ENCODE measurements at places on chromosomes 2 and 18.

GRCh38 chr2:196247114-196247975 lies 76.0 kb upstream of the STK17B start:
- H3K36me3 ChIP-seq: no peaks in the 10 kb centered on the region
- no peak overlapping the region for H3K27ac ChIP-seq
- H3K4me1 ChIP-seq: peaks cover 15% of the 10 kb centered on the region
- H3K4me3 ChIP-seq: no peak overlapping the region
- no peaks in the 10 kb centered on the region for H3K27me3 ChIP-seq
- DNase-seq: no peak

DNA sequence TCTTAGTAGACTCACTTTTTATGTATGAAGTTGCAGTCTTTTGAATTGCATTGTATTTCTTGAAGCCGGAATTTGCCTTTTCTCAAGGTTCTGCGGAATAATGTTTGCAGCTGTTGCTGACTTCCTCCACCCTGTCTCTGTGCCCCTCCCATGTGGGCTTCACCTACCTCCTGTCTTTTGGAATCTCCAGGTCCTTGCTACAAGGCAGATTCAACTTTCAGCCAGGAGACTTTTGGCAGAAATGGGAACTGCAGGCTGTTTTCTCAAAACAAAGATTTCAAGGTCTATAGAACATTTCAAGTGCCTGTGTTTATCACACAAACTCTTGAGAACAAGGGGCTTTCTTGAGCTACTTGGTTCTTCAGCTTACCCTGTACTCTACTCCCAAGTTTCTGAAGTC lies 25.6 kb downstream of the ZNF236 start:
- DNase-seq: no peak
- no peak overlapping the region for H3K27ac ChIP-seq
- peaks cover 5% of the 10 kb centered on the region for H3K36me3 ChIP-seq
- H3K4me1 ChIP-seq: no peaks in the 10 kb centered on the region

GRCh38 chr2:12918138-12918834 lies 201.6 kb downstream of the TRIB2 start:
- peak overlapping the region; percentile 34 for H3K27ac ChIP-seq
- no peaks in the 10 kb centered on the region for H3K36me3 ChIP-seq
- H3K4me1 ChIP-seq: peaks cover 7% of the 10 kb centered on the region

DNA sequence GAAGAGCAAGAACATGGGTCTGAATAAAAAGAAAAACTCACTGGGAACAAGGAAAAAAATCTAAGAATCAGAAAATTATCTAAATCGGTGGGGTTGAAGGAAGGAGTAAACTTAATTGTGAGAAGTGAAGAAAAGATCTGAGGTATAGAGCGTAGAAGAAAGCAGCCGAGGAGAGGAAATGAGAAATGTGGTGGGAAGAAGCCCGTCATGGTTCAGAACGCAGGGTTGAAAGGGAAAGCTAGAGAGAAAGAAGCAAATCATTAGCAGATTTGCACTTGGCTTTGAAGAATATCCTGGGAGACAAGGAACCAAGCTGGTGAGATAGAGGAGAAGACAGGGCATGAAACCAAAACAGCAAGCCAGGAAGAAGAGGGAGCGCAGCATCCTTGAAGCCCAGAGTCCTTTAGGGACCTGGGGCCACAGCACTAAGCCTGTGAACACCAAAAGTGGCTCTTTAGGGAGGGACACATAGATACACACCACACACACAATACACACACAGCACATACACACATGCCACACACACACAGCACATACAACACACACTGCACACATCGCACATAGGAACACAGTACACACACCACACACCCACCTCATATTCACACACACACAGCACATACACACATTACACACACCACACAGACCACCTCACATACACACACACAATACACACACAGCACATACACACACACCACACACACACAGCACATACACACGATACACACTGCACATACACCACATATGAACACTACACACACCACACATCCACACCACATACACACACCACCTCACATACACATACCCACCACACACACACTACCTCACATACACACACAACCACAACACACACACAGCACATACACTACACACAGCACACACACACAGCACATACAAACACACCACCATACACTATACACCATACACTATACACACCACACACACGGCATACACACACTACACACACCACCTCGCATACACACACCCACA lies 274.6 kb downstream of the ETAA1 start:
- H3K36me3 ChIP-seq: no peaks in the 10 kb centered on the region
- no peaks in the 10 kb centered on the region for H3K27me3 ChIP-seq
- H3K4me1 ChIP-seq: no peaks in the 10 kb centered on the region
- H3K27ac ChIP-seq: no peak overlapping the region
- DNase-seq: no peak

DNA sequence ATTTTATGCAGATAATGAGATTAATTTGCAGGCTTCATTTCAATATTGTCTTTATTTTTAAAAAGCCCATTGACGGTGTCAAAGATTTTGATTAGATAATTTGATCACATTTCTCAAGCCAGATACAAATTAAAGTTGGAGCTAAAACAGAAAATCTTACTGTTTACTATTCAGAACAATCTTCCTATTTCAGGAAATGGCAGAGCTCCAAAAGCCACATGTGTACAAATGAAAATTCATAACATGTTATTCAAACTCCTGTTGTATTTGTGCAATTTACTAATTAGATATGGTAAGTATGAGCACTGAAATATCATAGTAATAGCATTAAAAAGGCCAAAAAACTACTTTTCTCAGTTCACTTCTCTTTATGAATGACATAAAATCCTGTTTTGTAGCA lies 682.9 kb downstream of the KCNJ3 start:
- H3K4me1 ChIP-seq: no peaks in the 10 kb centered on the region
- no peak overlapping the region for H3K27ac ChIP-seq

GRCh38 chr2:44753552-44754285 lies 187.8 kb upstream of the SIX3 start:
- no peaks in the 10 kb centered on the region for H3K4me1 ChIP-seq
- DNase-seq: no peak
- no peak overlapping the region for H3K27ac ChIP-seq

GRCh38 chr2:67108231-67108630 lies 288.9 kb upstream of the ETAA1 start:
- no peak overlapping the region for H3K4me3 ChIP-seq
- H3K36me3 ChIP-seq: no peaks in the 10 kb centered on the region
- DNase-seq: no peak
- no peak overlapping the region for H3K27ac ChIP-seq

- no peaks in the 10 kb centered on the region for H3K4me1 ChIP-seq
- H3K36me3 ChIP-seq: no peaks in the 10 kb centered on the region
- H3K4me3 ChIP-seq: no peak overlapping the region
Observed at GRCh38 chr18:61554117-61554776, 221.0 kb downstream of the CDH20 start.

All from vagina (tissue), 2 donors.